ENCODE measurements at places on chromosomes 7 and 10.

DNA sequence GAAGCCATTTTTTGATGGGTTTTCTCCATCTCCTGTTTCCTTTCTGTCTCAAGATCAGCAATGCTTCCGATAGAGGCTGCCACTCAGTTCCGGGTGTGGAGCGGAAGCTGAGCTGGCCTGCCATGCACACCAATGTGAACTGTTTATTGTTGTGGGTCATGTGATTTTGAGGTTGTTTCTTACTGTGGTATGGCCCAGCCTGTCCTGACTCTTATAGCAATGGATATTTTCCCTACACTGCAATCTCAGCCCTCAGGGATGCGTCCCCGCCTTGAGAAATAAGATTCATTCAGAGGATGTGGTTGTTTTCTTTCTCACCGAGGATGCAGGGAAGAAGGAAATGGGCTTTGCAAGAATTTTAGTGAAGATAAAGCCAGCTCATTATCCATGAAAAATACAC lies 134.7 kb downstream of the PFKFB3 start:
- no peak for DNase-seq

DNA sequence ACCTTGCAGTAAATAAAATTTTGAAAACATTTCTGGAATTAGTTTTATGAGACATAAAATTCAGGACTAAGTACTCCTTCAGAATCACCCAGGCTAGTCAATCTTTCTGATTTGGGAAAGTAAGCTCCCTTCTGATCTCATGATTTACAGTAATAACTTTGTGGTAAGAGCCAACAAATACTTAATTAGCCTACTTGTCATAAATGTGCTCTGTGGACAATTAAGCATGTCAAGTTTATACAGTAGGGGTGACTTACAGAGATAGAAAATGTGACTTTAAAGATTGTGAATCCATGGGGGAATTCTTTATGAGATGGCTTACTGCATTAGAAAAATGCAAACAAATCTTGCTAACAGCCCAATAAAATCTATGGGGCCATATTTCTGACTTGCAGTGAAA lies 616.9 kb upstream of the GHITM start:
- DNase-seq: no peak

DNA sequence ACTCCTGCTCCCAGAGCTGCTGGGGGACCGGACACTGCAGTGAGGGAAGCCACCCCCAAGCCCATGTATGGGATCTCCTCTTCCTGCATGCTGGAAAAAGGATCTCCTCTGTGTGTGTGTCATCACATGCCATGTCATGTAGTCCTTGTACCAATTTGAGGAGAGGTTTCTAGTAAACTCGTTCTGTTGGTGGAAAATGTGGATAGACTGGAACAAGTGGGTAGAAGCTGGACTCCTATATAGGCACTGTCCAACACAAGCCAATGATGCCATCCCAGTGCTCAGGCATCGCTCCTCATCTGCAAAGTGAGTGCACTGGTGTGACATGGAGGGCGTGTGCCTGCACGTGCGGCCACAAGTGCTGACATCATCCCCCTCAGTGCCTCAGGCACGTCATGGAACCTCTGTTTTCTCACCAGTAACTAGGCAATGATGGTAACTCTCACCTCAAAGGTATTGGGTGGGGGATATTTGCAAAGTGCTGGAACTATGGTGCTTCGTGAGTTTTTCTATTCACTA lies 19.3 kb downstream of the MYO1G start:
- DNase-seq: no peak

GRCh38 chr10:30894221-30894620 lies 137.4 kb downstream of the ZNF438 start:
- no peak for DNase-seq

DNA sequence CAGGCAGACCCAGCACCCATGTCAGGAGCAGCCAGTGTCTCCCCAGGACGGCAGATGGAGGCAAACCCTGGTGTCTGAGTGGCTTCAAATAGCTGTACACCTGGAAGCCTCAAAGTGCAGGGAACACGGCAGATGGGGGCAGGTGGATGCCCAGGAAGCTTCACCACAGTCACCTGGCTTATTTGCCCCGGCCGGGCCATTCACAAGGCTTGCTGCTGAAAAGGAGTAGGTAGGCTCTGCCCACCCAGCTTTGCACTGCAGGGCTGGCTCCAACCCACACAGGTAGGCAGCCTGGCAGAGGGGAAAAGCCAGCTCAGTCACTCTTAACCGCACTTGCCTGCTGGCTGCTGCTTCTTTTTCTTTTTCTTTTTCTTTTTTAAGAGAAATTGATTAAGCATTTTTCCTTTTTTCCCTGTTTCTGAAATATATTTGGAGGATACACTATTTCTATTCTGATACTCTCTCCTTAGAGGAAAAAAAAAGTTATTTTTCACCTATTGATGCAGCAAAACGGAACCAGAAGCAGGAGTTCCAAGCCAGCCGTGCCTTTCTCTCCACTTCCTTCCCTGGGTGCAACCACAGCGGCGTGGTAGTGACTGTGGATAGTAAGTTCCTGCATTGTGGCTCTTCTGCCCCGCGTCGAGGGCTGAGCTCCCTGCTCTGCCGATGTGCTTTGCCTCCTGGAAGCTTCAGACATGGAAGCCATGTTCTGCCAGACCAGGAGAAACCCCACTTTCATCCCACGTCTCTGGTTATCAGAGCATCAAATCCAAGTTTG lies 118.3 kb downstream of the KLF6 start:
- DNase-seq: peak; percentile 62

DNA sequence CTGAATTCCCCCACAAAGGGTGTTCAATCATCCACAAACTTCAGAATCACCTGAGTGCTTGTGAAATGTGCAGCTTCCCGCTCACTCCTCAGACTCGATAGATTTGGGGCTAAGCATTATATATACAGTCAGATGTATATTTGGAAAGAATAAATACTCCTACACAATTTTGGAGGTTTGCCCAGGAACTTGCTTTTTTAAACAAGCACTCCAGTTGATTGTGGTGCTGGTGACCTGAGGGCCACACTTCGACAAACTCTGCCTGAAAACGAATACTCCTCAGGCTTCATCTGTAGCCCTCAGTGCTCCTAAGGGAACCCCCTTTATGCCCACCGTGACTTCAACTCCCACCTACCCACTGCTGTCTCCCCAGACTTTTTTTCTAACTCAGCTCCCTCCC lies 211.6 kb downstream of the INHBA start:
- no peak for DNase-seq

GRCh38 chr10:128864554-128865295 lies 602.3 kb upstream of the MGMT start:
- no peak for DNase-seq

DNA sequence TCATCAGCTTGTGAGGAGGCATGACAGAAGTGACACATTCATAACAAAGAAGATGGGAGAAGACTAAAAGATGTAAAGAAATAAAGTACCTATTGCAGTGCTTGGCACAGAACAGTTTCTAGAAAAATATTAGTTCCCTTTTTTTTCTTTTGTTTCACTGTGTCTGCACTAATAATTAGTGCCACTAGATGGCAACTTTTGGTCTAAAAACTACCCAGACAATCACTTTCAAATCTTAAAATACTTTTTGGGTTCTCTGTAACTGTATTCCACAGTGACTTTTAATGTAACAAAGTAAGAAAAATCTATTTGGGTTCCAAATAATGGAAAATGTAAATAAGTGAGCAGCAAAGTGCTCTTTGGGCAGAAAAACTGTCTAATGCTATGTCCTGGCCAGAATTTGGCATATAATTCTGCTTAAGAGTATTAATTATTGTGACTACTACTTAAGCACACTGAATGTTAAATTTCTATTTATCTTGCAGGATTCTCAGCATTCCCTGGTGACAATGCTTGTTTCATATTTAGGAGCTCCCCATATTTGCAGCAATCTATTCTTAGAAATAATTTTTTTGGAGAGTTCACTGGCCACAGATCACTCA lies 134.8 kb upstream of the KIF5B start:
- peak; percentile 32 for DNase-seq

GRCh38 chr7:22146961-22147512 lies 201.3 kb upstream of the CDCA7L start:
- DNase-seq: no peak

DNA sequence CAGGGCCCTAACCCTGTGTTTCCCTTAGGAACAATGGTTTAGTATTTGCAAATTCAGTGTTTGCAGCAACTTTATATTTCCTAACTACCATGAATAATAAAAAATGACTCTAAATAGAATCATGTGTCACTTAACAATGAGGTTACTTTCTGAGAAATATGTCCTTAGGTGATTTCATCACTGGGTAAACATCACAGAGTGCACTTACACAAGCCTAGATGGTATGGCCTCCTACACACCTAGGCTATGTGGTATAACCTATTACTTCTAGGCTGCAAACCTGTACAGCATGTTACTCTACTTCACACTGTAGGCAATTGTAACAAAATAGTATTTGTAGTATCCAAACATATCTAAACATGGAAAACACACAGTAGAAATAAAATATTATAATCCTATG lies 1174.6 kb upstream of the LRRTM3 start:
- DNase-seq: no peak

- no peak for DNase-seq
Observed at GRCh38 chr10:99859585-99859984, 77.1 kb downstream of the ABCC2 start.

- no peak for DNase-seq
Observed at GRCh38 chr10:60420991-60421894, 31.6 kb upstream of the ANK3 start.

- no peak for DNase-seq
Observed at GRCh38 chr10:49512121-49512809, 26.7 kb downstream of the ERCC6 start.

DNA sequence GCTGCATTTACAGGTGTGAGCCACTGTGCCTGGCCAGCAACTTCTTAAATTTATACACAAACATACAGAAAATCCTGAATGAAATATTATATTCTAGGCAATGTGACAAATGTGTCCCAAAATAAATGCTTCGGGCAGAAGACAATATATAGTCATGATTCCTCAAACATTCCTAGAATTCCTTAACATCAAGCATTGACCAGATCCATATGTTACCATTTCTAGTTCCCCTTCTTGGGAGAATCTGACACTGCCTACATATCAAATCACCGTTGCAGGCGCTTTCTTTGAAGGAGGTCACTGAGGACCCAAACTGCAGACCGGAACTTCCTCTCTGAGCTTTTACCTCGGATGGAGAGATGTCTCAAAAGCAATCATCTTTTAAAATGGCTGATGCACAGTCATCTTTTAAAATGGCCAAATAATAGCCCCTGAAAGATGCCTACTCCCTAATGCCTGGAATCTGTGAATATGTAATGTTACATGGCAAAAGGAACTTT lies 323.5 kb downstream of the PHF14 start:
- no peak for DNase-seq

DNA sequence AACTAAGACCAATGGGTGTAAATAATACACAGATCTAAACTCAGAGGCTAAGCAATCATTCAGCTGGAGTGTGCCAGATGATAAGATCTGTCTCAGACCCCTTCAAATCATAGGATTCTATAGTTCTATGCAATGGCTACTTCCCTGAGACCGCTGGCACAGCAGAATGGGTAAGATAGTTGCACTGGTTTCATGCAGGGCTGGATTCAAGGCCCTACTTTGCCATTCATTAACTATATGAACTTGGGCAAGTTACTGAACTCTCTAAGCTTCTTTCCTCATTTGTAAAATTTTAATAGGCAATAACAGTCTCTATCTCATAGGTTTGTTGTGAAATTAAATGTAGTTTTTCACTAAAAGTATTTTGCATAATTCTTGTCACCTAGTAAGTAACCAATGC lies 62.0 kb downstream of the TFEC start:
- no peak for DNase-seq

DNA sequence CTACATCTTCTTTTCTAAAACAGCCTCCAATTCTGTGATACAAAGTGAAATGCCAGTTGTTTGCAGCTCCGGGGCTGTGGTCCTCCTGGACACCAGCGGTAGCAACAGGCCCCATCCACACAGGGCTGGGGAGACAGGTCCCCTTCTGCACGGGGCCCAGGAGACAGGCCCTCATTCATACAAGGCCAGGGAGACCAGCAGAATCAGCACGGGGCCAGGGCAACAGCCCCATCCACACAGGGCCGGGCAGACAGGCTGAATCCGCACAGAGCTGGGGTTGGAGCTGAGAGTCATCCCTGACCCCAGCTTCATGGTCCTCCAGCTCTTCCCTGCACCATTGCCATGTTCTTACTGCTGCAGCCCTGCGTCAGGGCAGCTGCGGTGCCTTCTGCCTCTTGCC lies 238.6 kb downstream of the MGMT start:
- DNase-seq: no peak

- no peak for DNase-seq
Observed at GRCh38 chr10:15053061-15053460, 9.3 kb downstream of the OLAH start.

DNA sequence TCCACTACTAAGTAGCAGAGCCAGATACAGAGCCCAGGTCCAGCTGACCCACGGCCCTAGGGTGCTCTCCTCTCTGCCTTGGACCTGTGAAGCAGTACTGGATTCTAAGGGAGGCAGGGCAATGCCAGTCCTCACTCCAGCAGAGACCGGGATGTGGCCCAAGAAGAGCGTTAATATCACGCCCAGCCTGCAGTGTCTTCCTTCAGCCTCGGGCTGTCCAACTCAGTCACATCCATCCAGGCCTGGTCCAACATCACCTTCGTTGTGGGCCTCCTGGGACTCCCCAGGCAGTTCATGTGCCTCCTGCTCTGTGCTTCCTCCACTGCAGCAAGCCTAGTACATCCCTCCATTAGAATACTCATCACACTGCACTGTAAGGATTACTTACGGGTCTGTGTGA lies 114.5 kb downstream of the GRID1 start:
- DNase-seq: no peak

- no peak for DNase-seq
Observed at GRCh38 chr10:29783201-29783947, 148.6 kb upstream of the SVIL start.

DNA sequence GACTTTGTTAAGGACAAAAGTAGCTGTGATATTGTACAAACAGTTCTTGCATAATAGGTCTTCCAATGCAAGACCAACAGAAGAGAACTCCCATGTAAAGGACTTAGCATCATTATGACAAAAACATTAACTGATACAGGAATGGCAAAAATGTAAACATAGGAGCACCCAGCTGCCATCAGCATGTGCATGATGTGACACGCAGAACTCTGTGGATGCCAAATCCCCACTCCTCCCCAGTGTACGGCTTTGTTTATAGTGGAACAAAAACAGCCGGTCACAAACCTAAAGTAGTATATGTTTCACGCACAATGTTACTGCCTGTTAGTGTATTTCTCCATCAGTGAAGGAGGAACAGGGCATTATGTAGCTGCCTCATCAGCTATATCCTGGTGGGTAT lies 316.0 kb upstream of the AOAH start:
- no peak for DNase-seq

GRCh38 chr10:102650655-102651454 lies 6.6 kb downstream of the TRIM8 start:
- DNase-seq: no peak

GRCh38 chr7:77247206-77247850 lies 47.7 kb upstream of the FGL2 start:
- peak; percentile 88 for DNase-seq
